ENCODE measurements at places on chromosomes 1 and 21.
A peak's percentile ranks its signal among the peaks of the same experiment; 100 is the strongest.

DNA sequence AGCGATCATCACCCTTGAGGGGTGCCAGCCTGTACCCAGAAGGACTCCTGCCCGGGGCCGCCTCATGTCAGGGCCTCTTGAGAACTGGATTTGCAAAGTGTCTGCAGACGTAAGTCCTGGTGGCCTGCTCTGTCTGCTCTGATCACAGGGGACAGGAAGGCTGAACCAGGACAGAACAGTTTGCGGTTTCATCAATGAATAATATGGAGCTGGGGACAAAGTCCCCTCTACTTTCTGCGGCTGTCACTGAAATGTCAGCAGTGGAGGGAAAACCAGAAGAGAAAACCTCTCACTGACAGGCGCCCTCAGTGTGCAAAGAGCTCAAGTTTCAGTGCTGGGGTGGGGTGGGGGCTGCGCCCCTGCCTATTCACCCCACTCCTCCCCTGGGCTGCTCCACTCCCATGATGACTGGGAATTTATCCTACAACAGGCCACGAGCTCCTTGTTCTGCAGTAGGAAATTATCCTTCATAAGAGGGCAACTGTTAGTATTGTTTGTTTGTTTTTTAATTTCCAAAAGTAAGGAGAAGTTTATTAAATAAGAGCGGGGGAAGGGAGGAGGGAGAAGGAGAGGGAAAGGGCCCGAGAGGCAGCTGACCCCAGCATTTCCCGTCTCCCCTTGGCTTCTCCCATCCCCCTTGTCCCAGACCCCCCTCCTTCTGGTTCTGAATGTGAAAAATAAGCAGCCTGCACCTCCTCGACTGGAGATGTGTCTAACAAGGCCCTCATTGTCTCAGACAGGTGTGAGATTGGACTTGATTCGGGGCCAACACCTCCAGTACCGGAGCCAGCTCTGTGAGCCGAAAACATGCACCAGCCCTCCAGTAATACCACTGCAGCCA lies 149.2 kb downstream of the CLIC6 start:
- peaks cover 69% of the 10 kb centered on the region for H3K36me3 ChIP-seq
- H3K27ac ChIP-seq, result no peak overlapping the region
- H3K4me3 ChIP-seq, result no peak overlapping the region
- DNase-seq, result no peak
- H3K4me1 ChIP-seq, result no peaks in the 10 kb centered on the region

- no peaks in the 10 kb centered on the region for H3K27me3 ChIP-seq
- H3K4me3 ChIP-seq, result no peak overlapping the region
Measured at GRCh38 chr1:38549191-38549590, 310.4 kb downstream of the RRAGC start.

GRCh38 chr1:113276507-113276906 lies 113.8 kb upstream of the MAGI3 start:
- H3K4me3 ChIP-seq, result no peak overlapping the region
- H3K4me1 ChIP-seq, result no peaks in the 10 kb centered on the region

DNA sequence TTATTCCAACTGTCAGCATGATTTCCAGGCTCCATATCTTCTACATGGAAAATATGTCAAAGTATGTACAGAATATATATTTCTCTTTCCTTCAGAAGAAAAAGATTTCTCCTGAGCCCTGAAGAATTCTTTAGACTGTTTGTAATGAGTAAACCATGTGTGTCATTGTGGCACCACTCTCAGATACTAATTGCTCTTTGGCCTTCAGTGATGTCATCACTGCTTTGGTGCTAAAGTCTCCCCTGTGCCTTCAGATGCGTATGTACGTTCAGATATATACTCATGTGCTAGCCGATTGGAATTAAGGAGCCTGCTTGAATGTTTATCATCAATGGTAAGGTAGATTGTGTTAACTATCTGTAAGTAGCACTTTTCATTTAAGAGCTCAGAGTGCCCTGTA lies 20.6 kb upstream of the NBL1 start:
- H3K4me1 ChIP-seq, result peaks cover 11% of the 10 kb centered on the region
- H3K27me3 ChIP-seq, result no peaks in the 10 kb centered on the region
- H3K36me3 ChIP-seq, result peaks cover 50% of the 10 kb centered on the region

DNA sequence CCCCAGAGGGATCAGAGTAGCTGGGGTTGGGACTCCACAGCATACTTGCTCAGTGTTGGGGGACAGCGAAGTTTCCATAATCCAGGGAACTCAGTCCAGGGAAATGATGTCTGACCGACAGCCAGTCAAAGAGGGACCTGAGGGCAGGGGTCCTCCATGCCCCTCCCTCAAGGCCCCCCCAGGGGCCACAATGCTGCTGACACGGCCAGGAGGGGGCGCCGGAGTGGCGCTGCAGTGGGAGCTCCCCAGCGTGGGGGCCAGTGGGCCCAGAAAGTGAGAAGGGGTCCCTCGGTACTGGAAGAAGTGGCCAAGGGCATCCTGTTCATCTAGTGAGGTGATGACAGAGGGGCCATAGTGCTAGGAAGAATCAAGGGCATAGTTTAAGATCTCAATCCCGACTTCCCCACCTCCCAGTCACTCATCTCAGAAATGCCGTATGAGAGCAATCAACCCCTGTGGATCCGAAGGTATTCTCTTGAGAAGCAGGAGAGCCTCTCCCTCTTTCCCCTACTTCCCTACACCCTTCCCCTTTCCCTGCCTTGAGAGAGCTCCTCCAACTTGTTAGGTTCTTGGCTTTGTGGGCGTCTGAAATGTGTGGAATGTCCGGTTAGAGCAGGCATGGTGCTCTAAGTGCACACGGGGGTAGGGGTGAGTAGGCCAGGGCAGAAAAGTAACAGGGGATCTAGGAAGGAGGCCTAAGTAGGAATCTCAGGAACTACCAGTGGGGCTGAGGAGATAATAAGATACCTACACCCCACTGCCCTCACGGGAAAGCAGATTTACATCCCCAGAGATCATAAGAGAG lies 4.1 kb downstream of the NUDT17 start:
- DNase-seq, result no peak
- no peak overlapping the region for H3K4me3 ChIP-seq
- H3K4me1 ChIP-seq, result peaks cover 16% of the 10 kb centered on the region
- H3K27ac ChIP-seq, result peak overlapping the region; percentile 47

DNA sequence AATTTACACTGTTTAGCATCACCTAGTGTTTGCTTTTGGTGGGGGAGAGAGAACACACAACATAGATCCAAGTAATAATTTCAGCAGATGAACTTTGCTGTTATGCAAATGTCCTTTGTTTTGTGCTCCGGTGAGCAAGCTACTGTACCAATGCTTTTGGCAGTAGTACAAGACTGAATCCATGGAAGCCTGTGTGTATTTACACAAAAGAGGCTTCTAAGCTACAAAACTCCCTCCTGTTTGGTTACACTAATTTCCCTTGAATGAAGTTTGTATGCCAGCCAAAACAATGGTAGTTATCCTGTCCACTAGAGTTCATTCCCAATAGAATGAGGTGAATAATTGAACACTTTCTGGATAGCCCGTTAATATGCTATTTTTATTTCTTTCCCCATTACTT lies 320.5 kb downstream of the KCTD3 start:
- no peaks in the 10 kb centered on the region for H3K4me1 ChIP-seq
- H3K27ac ChIP-seq, result no peak overlapping the region
- H3K36me3 ChIP-seq, result no peaks in the 10 kb centered on the region

DNA sequence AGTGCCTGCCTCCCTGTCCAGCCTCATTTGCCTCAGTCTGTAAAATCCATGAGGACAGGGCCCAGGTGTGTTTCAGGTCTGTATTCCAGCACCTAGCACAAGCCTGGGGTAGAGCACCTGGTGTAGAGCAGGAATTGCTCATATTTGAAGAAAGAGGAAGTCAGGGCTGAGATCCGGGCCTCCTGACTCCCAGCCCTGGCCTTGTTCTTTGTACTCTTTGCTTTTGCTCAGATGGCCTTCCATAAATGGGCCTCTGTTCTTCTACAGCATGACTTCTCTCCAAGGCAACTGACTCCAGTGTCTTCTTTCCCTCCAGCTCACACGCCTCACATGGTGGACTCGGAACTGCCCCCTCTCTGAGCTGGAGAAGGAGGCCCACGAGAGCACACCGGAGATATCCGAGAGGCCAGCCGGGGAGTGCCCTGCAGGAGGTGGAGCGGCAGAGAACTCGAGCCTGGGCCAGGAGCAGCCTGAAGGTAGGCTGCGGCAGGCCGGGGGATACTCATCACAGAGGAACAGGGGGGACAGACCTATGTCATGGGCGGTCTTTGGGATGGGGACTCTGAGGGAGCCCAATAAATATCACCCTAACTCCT lies 19.7 kb downstream of the SLC5A9 start:
- no peak overlapping the region for H3K4me3 ChIP-seq
- H3K27ac ChIP-seq, result no peak overlapping the region
- no peaks in the 10 kb centered on the region for H3K36me3 ChIP-seq
- DNase-seq, result no peak
- no peaks in the 10 kb centered on the region for H3K4me1 ChIP-seq

DNA sequence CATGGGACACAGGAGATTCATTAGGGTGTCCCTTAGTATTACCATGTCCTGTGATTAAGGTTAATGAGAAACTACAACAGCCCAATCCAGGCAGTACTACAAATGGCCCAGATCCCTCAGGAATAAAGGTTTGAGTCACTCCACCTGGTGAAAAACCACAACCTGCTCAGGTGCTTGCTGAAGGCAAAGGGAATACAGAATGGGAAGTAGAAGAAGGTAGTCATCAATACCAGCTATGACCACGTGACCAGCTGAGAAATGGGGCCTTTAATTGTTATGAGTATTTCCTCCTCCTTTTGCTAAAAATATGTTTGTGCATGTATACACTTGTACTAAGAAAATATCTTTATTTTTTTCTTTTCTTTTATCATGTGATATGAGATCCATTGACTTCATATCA lies 91.1 kb upstream of the ADAMTS5 start:
- H3K27ac ChIP-seq, result no peak overlapping the region
- no peak overlapping the region for H3K4me3 ChIP-seq
- H3K27me3 ChIP-seq, result no peaks in the 10 kb centered on the region
- DNase-seq, result no peak
- no peaks in the 10 kb centered on the region for H3K36me3 ChIP-seq
- no peaks in the 10 kb centered on the region for H3K4me1 ChIP-seq

- no peak overlapping the region for H3K27ac ChIP-seq
- H3K36me3 ChIP-seq, result no peaks in the 10 kb centered on the region
- DNase-seq, result no peak
- H3K27me3 ChIP-seq, result no peaks in the 10 kb centered on the region
- H3K4me1 ChIP-seq, result no peaks in the 10 kb centered on the region
Measured at GRCh38 chr1:202068596-202068995, 54.1 kb upstream of the GPR37L1 start.

- peaks cover 5% of the 10 kb centered on the region for H3K4me1 ChIP-seq
- H3K27me3 ChIP-seq, result peaks cover 10% of the 10 kb centered on the region
- H3K4me3 ChIP-seq, result no peak overlapping the region
- no peak for DNase-seq
- H3K27ac ChIP-seq, result no peak overlapping the region
Measured at GRCh38 chr1:64246294-64246917, 43.0 kb downstream of the UBE2U start.

DNA sequence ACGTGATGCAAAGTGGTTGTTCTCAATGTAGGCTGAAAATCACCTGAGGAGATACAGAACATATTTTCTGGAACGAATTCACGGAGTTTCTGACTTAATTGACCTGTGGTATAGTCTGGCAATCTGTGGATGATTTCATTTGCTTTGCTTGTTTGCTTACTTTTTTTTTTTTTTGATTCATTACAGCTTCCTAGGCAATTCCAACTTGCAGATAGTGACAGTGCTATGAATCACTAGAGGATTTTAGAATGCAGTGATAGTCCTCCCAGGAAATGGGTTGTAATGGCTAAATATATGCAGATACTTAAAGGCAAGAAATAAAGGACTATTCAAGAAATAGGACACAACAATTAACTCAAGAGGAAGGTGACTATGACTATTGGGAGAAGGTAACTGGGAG lies 1378.1 kb upstream of the PRMT6 start:
- no peaks in the 10 kb centered on the region for H3K36me3 ChIP-seq
- no peak overlapping the region for H3K4me3 ChIP-seq
- no peaks in the 10 kb centered on the region for H3K4me1 ChIP-seq
- H3K27me3 ChIP-seq, result no peaks in the 10 kb centered on the region
- H3K27ac ChIP-seq, result no peak overlapping the region

DNA sequence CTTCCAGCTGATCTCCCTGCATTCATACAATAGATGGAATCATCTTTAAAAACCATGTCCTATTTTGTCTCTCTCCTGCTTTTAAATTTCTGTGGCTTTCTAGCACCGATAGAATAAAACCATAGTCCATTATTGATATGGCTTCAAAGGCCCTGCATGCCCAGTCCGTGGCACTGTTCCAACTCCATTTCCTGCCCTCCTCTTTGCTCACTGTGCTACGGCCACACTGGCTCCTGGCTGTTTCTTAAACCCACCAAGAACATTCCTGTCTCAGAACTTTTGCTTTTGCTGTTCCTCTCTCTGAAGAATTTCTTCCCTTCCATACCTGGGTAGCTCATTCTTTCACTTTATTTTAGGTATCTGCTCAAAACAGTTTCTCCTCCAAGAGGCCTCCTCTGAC lies 7.2 kb downstream of the SLAMF1 start:
- H3K4me1 ChIP-seq, result no peaks in the 10 kb centered on the region
- DNase-seq, result no peak
- H3K4me3 ChIP-seq, result no peak overlapping the region
- no peaks in the 10 kb centered on the region for H3K27me3 ChIP-seq

GRCh38 chr21:36883532-36884486 lies 82.7 kb downstream of the HLCS start:
- no peaks in the 10 kb centered on the region for H3K27me3 ChIP-seq
- no peaks in the 10 kb centered on the region for H3K4me1 ChIP-seq
- H3K27ac ChIP-seq, result no peak overlapping the region
- H3K4me3 ChIP-seq, result no peak overlapping the region
- H3K36me3 ChIP-seq, result no peaks in the 10 kb centered on the region

DNA sequence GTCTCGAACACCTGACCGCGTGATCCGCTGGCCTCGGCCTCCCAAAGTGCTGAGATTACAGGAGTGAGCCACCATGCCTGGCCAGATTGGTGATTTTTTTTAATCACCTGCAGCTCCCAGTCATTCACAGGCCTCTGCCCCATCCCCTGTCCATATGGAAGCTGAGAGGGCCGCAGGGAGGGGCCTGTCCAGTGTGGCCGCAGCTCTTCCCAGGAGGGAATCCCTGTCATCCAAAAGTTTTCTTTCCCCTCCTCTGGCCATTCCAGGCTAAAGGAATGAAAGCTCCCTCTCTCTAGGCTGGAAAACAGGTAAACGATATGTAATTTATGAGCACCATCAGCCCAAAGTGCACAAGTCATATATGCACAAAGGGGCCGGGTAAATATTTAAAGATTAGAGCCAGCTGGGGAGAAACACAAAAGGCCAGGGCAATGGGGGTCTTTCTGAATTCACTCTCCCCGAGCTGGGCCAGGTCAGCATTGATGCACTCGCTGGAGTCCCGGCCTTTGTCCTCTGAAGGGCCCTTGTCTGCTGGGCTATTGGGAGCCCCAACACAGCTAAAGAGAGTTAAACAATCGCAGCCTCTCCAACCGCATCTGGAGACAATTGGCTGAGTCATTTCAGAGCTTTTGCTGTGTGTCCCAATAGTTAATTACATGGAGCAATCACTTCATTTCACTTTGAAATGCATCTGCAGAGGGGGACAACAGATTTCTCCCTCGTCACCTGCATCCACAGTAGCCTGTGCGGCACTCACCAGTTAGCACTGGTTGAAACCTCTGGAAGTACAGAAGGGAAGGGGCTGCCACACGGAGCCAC lies 3.8 kb upstream of the HES3 start:
- no peak overlapping the region for H3K27ac ChIP-seq
- no peak for DNase-seq
- H3K27me3 ChIP-seq, result peaks cover 54% of the 10 kb centered on the region
- H3K4me3 ChIP-seq, result no peak overlapping the region
